ENCODE measurements at places on chromosomes 1 and 21. TPM values are rescaled to one million over a fixed set of nuclear protein-coding genes. Genes with fewer than 3 reads are reported as not detected.
A peak's percentile ranks its signal among the peaks of the same experiment; 100 is the strongest.

Gene LINGO4
- total RNA-seq = 0.18 TPM

Gene IGSF3
- total RNA-seq = 3.8 TPM

Gene HAO2
- not detected for total RNA-seq

Gene OR2L3
- total RNA-seq = not detected

Gene VWA5B1
- total RNA-seq = not detected

Gene PTGER3
- not detected for total RNA-seq

Gene RGS16
- 30.6 TPM for total RNA-seq

Gene PLA2G2C
- total RNA-seq = 0.43 TPM

Gene ADGRL4
- total RNA-seq = not detected

Gene PPP1R8
- 65.9 TPM for total RNA-seq

Gene LY9
- 10.0 TPM for total RNA-seq

Gene KCNQ4
- 0.58 TPM for total RNA-seq

Gene TEKT2
- total RNA-seq = not detected

Gene USP16
- 41.1 TPM for total RNA-seq

Gene LAPTM5
- 174 TPM for total RNA-seq

Gene PYHIN1
- 5.6 TPM for total RNA-seq

DNA sequence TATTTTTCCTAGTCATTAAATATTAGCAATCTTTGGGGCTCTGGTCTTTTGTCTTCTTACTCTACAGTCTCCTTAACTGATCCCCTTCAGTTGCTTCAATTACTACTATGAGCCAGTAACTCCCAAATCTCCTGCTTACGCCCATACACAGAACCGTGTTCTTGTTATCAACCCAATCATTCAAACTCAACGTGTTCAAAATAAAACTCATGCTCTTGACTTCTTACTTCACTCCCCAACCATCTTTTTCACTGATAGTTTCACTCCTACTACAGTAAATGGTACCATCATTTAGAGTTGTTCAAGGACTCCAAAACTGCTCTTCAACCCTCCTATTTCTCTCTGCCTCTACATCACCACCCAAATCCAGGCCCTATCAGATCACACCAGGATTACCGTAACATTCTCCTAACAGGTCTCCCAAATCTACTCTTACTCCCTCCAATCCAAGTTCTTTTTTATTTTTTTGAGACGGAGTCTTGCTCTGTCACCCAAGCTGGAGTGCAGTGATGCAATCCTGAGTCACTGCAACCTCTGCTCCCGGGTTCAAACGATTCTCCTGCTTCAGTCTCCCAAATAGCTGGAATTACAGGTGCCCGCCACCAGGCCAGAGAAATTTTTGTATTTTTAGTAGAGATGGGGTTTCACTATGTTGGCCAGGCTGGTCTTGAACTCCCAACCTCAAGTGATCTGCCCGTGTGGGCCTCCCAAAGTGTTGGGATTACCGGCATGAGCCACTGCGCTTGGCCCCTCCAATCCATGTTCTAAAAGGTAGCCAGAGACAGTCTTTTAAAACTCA lies 3.0 kb downstream of the YARS1 start:
- DNase-seq = no peak
- peak overlapping the region; percentile 30 for H3K27ac ChIP-seq
- H3K27me3 ChIP-seq = no peaks in the 10 kb centered on the region
- peaks cover 54% of the 10 kb centered on the region for H3K4me1 ChIP-seq
- H3K4me3 ChIP-seq = peak overlapping the region; percentile 19

- peaks cover 37% of the 10 kb centered on the region for H3K4me1 ChIP-seq
- peaks cover 14% of the 10 kb centered on the region for H3K36me3 ChIP-seq
- H3K4me3 ChIP-seq = peak within 1 kb of the TSS; percentile 72
- peak within 1 kb of the TSS; percentile 86 for H3K27ac ChIP-seq
- DNase-seq = peak; percentile 84
- H3K27me3 ChIP-seq = no peaks in the 10 kb centered on the region
Observed at GRCh38 chr1:151839457-151840403, at the start of gene C2CD4D. Gene C2CD4D, minus strand, starts transcription at chr1:151839820. Its CDS starts 831 bp downstream, at chr1:151838989.

DNA sequence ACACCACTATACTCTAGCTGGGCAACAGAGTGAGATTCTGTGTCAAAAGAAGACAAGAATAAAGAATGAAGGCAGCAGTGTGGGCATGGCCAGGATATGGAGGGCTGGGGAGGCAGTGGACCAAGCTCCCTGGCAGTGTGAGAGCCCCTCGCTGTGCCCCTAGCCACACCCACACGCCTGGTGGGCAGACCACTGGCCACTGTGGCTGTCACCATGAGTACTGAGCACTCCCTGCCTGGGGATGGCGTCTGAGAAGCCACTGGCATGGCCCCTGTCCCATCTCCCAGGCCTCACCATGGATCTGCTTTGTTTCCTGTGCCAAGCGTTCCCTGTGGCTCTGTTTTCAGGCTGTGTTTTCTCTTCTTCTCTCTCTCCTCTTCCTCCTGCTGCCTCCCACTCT lies 51.7 kb downstream of the STUM start:
- H3K36me3 ChIP-seq = no peaks in the 10 kb centered on the region
- H3K4me1 ChIP-seq = no peaks in the 10 kb centered on the region
- no peak overlapping the region for H3K27ac ChIP-seq
- H3K27me3 ChIP-seq = peaks cover 2% of the 10 kb centered on the region

- no peak overlapping the region for H3K4me3 ChIP-seq
- H3K27me3 ChIP-seq = no peaks in the 10 kb centered on the region
- peaks cover 7% of the 10 kb centered on the region for H3K36me3 ChIP-seq
- H3K4me1 ChIP-seq = peaks cover 4% of the 10 kb centered on the region
- peak overlapping the region; percentile 51 for H3K27ac ChIP-seq
Observed at GRCh38 chr1:36008546-36009197, 75.2 kb upstream of the TEKT2 start.

DNA sequence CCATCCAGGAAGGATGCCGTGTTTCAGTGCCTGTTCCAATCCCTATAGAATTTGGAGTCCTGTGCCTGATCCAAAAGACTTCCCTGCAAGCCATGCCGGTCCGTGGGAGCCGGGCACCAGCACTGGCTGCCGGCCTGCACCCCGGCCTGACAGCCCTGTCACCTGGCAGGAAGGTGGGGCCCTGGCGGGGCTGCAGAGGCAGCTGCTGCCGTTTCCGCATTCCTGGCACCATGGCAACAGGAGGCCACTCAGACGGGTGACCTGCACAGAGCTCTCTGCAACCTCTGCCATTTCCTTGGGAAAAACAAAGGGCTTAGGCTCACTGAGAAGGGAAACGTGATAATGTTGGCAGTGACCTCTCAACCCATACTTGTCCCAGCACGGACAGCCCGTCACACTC lies 63.2 kb upstream of the TMEM51 start:
- no peaks in the 10 kb centered on the region for H3K36me3 ChIP-seq
- no peaks in the 10 kb centered on the region for H3K27me3 ChIP-seq
- DNase-seq = peak; percentile 55
- H3K27ac ChIP-seq = no peak overlapping the region
- peaks cover 5% of the 10 kb centered on the region for H3K4me1 ChIP-seq
- no peak overlapping the region for H3K4me3 ChIP-seq

- no peaks in the 10 kb centered on the region for H3K36me3 ChIP-seq
- no peak overlapping the region for H3K4me3 ChIP-seq
- DNase-seq = no peak
- no peaks in the 10 kb centered on the region for H3K4me1 ChIP-seq
- H3K27ac ChIP-seq = no peak overlapping the region
- H3K27me3 ChIP-seq = peaks cover 8% of the 10 kb centered on the region
Observed at GRCh38 chr1:14437417-14437918, 161.0 kb upstream of the KAZN start.

GRCh38 chr1:179105393-179105792 lies 23.5 kb downstream of the TOR3A start:
- H3K4me3 ChIP-seq = no peak overlapping the region
- peaks cover 16% of the 10 kb centered on the region for H3K36me3 ChIP-seq
- H3K27ac ChIP-seq = no peak overlapping the region
- peak; percentile 26 for DNase-seq
- no peaks in the 10 kb centered on the region for H3K4me1 ChIP-seq

DNA sequence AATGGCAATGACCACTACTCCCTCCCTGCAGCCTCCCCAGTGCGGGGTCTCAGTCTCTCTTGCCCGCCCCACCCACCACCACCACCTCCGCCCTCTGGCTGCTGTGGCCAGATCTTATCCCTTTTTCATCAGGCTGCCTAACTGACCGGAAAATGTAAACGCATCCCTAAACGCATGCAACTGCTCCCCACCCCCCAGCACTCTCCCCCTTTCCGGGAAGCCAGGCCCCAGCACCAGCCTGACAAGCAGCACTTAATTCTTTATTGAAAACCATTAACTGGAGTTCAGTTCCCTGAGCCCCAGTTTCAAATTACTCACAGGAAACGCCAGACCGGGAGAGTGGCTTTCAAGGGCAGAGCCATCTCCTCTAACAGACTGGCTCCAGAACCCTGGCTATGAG lies 147.7 kb downstream of the DMRTA2 start:
- DNase-seq = no peak
- no peaks in the 10 kb centered on the region for H3K36me3 ChIP-seq
- H3K27ac ChIP-seq = no peak overlapping the region

GRCh38 chr1:64107632-64108031 lies 95.8 kb upstream of the UBE2U start:
- H3K27ac ChIP-seq = no peak overlapping the region
- H3K4me1 ChIP-seq = no peaks in the 10 kb centered on the region
- H3K4me3 ChIP-seq = no peak overlapping the region
- no peaks in the 10 kb centered on the region for H3K36me3 ChIP-seq
- no peak for DNase-seq

- H3K4me3 ChIP-seq = no peak overlapping the region
- H3K27ac ChIP-seq = no peak overlapping the region
- H3K4me1 ChIP-seq = no peaks in the 10 kb centered on the region
- no peaks in the 10 kb centered on the region for H3K27me3 ChIP-seq
- no peaks in the 10 kb centered on the region for H3K36me3 ChIP-seq
Observed at GRCh38 chr1:17068789-17069188, 15.0 kb upstream of the SDHB start.

- H3K4me3 ChIP-seq = peak overlapping the region; percentile 0
- no peaks in the 10 kb centered on the region for H3K36me3 ChIP-seq
- H3K27ac ChIP-seq = peak overlapping the region; percentile 35
- peak; percentile 85 for DNase-seq
Observed at GRCh38 chr1:26358411-26359384, 4.8 kb upstream of the CRYBG2 start.

DNA sequence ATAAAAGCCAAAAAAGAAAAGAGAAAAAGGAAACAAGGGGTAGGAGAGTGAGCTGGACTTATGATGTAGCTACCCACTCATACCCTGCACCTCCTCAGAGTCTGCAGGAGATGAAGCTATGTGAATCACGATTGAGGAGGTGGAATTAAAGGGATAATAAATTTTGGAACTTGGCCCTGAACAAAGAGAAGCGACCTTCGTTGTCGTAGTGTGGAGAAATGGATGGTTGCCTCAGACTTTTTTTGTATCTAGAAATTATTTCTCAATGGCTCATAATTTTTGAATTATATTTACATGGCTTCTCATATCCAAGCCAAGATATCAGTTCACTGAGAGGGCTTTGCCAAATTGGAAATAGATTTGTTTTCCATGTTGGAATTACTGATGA lies 37.8 kb upstream of the SIPA1L2 start:
- H3K4me1 ChIP-seq = peaks cover 6% of the 10 kb centered on the region
- DNase-seq = no peak
- H3K36me3 ChIP-seq = no peaks in the 10 kb centered on the region
- H3K27me3 ChIP-seq = no peaks in the 10 kb centered on the region
- H3K4me3 ChIP-seq = no peak overlapping the region
- H3K27ac ChIP-seq = no peak overlapping the region

DNA sequence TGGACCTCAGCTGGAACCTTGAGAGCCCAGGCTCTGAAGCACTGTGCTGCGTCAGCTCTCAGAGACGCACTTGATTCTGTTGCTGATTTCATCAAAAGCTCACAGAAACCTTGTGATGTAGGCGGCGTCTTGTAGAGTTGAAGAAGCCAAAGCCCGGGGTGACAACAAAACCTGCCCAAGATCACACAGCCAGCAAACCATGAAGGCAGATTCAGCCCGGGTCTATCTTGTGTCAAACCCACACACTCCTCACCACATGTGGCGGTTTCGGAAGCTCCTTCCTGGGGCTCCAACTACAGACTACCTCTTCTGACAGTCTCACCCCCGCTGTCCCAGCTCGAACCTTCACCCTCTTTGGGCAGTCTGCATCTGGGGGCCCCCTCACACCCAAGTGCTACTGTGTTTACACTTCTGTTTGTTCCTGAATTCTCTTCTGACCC lies 50.4 kb downstream of the TENT5C start:
- H3K36me3 ChIP-seq = no peaks in the 10 kb centered on the region
- peak overlapping the region; percentile 43 for H3K4me3 ChIP-seq
- H3K27me3 ChIP-seq = peaks cover 17% of the 10 kb centered on the region
- H3K27ac ChIP-seq = peak overlapping the region; percentile 79
- DNase-seq = peak; percentile 91

GRCh38 chr1:2360588-2361364 lies 30.6 kb downstream of the MORN1 start:
- H3K27me3 ChIP-seq = no peaks in the 10 kb centered on the region
- H3K4me3 ChIP-seq = no peak overlapping the region
- no peak overlapping the region for H3K27ac ChIP-seq
- no peaks in the 10 kb centered on the region for H3K4me1 ChIP-seq
- H3K36me3 ChIP-seq = peaks cover 4% of the 10 kb centered on the region

GRCh38 chr1:163346326-163346870 lies 24.6 kb downstream of the NUF2 start:
- no peak for DNase-seq
- no peak overlapping the region for H3K27ac ChIP-seq

Measured in activated CD4-positive, alpha-beta T cell treated with anti-CD3 and anti-CD28 coated beads for 36 hours (primary cell).